ENCODE measurements at places on chromosomes 4 and X.

GRCh38 chr4:182835006-182835740 is 82.0 kb downstream of the DCTD start:
- DNase-seq: no peak

DNA sequence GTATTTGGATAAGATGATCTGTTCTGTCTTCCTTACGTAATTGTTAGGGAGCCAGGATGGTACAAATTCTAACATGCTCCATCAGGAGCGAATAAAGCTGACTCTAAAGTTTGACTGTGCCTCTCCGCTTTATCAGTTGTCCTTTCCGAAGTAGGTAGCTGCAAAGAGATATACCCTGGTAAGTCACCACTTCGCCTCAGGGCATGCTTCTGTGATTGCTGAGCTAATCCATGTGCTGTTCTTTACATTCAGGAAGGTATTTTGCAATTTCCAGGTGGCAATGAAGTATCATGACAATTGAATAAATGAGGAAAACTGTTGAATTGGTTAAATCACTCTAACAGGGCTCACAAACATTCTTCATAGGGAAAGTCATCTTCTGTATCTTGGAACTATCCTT is 38.9 kb downstream of the KIT start:
- no peak for DNase-seq

- DNase-seq: no peak
Measured at GRCh38 chrX:22159071-22159470, 113.6 kb upstream of the CBLL2 start.

DNA sequence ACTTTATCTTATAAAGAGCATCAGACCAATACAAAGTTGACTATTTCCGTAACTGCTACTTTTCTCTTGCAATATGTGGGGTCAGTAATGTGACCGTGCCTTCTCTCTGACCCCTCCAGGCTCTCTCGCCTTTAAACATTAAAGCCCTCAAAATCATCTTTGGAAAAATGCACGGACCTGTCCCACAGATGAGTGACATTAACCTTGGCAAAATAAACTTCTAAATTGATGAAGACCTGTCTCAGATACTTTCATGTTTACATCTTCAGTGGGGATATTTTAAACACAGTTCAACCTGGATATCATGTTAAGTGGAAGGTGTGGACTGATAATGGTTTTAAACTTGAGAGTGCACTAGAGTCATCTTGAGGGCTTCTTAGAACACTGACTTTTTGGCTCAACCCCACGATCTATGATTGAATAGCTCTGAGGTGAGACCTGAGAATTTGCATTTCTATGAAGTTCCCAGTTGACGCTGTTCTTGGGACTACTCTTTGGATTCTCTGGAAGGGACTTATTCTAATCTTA is 26.7 kb upstream of the CXCL3 start:
- DNase-seq: no peak

DNA sequence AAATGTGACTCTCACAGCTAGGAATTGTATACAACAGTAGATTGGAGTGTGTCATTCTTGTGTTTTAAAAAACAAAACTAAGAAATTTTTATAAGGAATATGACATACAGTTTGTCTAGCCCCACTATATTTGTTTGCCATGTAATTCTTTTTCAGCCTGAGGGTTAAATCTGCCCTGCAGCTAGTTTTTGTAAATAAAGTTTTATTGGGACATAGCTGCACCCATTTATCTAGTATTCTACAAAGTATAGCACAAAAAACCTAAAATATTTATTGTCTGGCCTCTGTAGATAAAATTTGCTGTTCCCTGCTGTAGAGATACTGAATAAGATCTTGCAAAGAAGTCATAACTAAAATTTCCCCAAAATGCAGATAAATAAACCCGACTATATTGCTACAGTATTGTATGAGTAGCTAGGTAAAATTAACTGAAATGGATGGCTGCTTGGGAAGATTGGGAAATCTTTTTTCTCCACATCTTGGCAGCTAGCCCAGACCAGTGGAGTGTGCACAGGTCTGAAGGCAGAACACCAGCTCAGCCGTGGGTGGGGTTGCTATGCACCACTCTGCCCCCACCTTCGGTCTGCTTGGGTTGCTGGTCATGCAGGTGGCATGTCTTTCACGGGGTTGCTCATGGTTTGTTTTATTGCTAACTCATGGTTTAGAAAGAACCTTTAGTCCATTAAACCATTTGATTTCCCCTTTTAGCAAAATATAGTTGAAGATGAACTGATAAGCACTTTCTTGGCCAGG is 127.9 kb downstream of the KLHL8 start:
- DNase-seq: no peak

Measured in stimulated activated CD8-positive, alpha-beta memory T cell treated with anti-CD3 and anti-CD28 coated beads, Interleukin-4, amount 100 ng/mL, for 4 hours (primary cell).